ENCODE measurements at places on chromosomes 2 and 18.
A peak's percentile ranks its signal among the peaks of the same experiment; 100 is the strongest.

DNA sequence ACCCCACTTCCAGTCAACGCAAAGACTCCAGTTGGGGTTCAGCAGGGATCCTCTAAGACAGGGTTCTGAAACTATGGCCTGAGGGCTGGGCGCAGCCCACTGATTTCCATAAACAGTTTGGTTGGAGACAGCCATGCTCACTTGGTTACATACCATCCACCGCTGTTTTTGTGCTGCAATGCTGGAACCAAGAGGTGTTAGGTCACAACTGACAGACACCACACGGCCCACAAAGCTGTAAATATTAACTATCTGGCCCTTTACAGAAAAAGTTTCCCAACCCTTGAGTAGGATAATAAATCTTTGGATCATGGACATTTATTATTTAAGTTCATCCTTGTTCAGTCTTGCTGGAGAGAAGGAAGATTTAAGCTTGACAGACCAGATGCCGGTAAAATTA, 8.4 kb upstream of the CD226 start:
- no peak for DNase-seq

DNA sequence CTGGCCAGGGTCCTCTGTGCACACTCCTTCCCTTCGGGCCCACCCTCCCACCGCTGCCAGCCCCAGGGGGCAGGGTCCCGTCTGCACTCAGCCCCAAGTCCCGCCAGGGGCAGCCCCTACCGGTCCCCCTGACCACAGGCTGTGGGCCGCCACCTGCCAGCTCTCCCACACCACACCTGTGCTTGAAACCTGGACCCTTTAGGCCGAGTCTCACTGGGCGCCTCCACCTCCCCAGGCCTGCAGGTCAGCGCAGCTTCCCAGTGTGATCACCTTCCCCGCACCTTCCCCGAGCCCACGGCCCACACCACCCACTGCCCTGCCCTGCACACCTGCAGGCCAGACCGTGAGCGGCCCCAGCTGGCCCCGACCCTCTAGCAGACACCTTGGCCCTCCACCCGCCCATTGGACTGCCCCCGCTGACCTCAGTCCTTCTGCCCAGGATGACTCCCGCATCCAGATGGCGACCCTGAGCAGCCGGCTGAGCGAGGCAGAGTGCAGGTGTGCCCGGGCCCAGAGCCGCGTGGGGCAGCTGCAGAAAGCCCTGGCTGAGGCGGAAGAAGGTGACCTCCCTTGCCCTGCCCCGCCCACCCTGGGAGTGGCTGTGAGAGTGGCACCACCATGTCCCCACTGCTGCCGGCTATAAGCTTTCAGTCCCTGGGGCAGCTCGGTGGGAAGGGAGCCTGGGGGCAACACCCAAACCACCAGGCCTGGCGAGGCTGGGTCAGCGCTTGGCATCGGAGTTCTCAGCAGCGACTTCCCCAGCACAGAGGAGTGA, 31.3 kb upstream of the SNED1 start:
- no peak for DNase-seq

DNA sequence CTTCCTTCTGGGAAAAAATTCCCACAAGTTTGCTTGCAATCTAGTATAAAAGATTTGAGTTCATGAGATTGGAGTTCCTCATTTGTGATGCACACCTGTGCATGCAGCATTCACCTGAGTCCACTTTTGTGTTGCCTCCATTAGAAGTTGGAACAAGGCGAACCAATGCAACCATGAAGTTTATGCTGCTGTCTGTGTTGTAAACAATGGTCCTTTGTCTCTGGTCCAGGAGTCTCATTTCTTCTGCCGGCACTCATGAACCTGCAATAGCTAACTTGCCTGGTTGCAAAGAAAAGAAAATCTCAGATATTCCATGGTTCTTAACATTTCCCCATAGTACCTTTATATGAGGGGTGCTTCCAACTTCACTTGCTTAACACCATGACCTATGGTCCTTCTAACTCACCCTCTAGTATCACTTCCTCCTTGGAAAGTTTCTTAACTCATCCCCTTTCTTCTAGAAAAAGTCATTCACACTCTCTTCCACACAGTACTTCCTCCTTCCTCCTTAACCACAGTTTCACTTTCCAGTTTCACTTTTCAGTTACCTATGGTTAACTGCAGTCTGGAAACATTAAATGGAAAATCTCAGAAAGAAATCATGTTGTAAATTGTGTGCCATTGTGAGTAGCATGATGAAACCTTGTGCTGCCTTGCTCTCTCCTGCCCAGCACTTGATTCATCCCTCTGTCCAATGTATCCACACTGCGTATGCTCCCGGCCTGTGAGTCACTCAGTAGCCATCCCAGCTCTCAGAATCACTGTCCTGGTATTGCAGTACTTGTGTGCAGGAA, 128.8 kb upstream of the TRIB2 start:
- peak; percentile 65 for DNase-seq

GRCh38 chr2:85772019-85772745, 18.4 kb downstream of the ATOH8 start:
- DNase-seq, result peak; percentile 98
